Retinal pigment epithelial cell (primary cell): ENCODE measurements at places on chromosomes 7 and 10.

GRCh38 chr7:40463446-40463845, 328.6 kb downstream of the SUGCT start:
- DNase-seq: no peak

DNA sequence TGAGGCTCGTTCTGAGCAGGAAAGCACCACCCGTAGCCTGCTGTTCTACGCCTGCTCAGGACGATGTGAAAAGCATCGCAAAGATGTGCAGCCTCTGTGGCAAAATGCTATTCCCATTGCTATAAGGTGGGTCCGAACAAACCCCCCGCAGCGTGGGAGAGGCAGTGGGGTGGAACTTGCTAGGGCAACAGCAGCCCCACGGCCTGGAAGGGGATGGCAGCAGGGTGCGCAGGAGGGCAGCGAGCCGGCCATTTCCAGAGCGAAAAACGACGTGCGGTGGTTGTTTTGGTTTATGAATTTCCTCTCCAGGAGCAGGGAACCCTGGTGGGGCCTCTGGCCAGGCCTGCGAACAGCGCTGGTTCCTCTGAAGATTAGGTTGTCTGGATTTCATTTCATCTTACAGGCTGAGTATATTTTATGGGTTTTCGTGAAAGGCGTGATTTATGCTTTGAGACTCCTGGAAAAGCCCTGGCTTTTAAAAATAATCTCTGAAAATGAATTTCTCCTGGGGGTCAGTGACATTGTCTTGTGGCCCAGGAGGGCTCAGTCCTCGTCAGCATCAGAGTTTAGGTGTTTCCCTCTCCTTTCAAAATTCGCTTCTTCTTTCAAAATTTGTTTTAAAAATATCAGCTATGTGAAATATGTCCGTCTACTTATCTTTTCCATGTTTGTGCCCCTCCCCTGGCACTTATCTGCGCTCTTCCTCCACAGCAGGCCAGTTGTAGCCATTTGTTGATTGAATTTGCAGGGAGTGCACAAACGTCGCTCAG, 42.3 kb upstream of the UBE3C start:
- DNase-seq: no peak

GRCh38 chr10:122051609-122052385, 62.8 kb downstream of the TACC2 start:
- peak; percentile 43 for DNase-seq

- no peak for DNase-seq
These were observed 78.9 kb downstream of the GPR37 start for GRCh38 chr7:124686543-124687171.

GRCh38 chr7:97298561-97298960, 181.1 kb downstream of the SDHAF3 start:
- DNase-seq: no peak

- no peak for DNase-seq
These were observed 25.0 kb downstream of the ZPBP start for GRCh38 chr7:50068026-50068425.

- peak; percentile 75 for DNase-seq
These were observed 139.4 kb upstream of the AKR1E2 start for GRCh38 chr10:4686644-4686996.

GRCh38 chr7:155684543-155684942, 40.1 kb downstream of the RBM33 start:
- no peak for DNase-seq

- DNase-seq: no peak
These were observed 5.2 kb downstream of the OPTN start for GRCh38 chr10:13105184-13105583.

GRCh38 chr7:100544386-100544785, 5.4 kb downstream of the AGFG2 start:
- no peak for DNase-seq

DNA sequence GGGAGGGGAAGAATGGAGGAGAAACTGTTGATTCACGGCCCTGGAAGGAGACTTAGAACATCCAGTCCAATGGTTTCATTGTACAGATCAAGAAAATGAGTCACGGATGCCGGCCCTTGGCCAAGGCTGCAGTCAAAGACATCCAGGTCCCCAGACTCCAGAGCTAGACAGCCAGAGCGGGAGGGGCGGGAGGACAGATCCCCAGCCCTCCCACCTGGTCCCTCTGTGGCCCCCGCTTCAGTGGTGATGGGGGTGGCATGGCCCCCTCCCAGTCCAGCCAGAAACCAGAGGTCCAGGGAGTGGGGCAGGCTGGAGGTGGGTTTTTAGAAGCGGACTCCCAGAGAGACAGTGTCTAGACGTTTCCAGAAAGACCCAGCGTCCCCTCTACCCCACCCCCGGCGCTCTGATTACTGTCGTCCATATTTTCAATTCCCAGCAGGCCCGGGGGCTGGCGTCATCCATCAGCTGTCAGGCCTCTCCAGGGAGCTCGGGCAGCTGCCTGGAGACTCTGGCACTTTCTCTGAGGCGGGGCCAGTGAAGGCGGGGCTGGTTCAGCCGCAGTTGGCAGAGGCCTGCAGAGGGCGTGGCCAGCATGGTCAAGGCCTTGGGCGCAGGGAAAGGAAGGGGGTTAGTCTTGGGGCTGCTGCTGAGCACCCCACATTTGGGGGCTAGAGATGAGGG, 8.0 kb upstream of the HSPB1 start:
- DNase-seq: peak; percentile 88

DNA sequence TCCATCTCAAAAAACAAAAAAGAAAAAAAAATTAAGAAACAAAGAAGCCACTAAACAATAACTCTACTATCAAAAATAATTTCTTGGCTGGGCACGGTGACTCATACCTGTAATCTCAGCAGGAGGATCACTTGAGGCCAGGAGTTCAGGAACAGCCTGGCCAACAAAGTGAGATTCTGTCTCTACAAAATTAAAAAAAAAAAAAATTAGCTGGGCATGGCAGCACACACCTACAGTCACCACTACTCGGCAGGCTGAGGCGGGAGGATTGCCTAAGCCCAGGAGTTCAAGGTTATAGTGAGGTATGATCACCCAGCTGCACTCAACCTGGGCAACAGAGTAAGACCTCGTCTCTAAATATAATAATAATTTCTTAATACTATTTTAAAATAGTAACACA, 69.0 kb downstream of the PARD3 start:
- DNase-seq: no peak

DNA sequence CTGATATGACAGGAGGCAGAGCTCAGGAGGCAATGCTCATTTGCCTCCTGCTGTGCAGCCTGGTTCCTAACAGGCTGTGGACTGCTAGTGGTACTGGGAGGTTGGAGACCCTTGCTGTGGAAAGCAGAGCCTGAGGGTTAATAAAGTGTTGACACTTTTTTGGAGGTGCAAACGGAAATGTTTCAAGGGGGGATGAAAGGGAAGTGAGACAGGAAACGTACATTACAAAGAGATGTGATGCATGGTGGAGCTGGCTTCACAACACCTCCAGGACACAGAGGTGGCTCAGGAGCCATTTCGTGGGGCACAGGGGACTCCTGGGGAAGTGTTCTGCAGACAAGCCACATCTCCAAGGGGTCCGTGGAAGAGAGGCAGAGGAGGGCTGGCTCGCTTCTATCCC, 137.6 kb upstream of the SVIL start:
- DNase-seq: no peak

DNA sequence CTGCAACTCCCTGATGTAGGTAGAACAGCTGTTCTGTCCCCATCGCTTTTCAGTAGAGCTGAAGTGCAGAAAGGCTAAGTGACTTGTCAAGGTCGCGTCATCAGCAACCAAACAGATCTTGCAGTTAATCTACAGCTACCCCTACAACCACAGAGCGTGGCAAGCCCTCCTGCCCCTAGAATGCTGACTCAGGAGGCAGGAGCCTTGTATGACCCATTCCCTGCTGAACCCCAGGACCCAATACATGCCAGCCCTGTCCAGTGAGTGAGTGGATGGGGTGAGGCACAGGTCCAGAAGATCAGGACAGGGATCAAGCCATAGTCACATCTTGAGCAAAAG, 26.6 kb upstream of the GJD4 start:
- no peak for DNase-seq

DNA sequence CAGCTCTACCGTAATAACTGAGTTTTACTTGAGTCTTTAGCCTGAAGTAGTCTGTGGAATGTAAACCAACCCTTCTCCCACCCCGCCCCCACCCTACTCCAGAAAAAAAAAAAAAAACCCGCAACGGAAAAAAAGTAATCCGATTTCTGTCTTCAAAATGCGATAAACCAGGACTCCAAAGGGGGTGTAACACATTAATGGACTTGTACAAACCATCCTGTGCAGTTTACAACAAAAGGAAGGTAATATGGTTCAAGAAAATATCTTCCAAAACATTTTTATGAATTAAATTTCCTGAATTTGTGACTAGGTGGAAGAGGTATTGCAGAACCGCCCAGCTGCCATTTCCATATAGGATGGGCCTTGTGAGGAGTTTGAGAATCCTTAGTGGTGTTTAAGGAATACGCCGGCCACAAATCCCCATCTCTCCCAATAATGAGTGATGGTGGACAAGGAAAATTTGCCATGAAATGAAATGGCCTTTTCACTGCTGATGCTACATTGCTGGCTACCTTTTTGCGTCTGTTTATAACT, 10.6 kb downstream of the SKIDA1 start:
- DNase-seq: no peak

- no peak for DNase-seq
These were observed 374.2 kb upstream of the SEMA3A start for GRCh38 chr7:84568781-84569180.

- no peak for DNase-seq
These were observed 1.9 kb downstream of the SLC18A3 start for GRCh38 chr10:49611816-49612512.

GRCh38 chr10:48655411-48656240, 29.0 kb upstream of the WDFY4 start:
- DNase-seq: peak; percentile 55

- DNase-seq: no peak
These were observed 34.6 kb upstream of the TPST1 start for GRCh38 chr7:66170309-66171231.

- DNase-seq: no peak
These were observed 573.9 kb downstream of the TCERG1L start for GRCh38 chr10:130737621-130738020.

DNA sequence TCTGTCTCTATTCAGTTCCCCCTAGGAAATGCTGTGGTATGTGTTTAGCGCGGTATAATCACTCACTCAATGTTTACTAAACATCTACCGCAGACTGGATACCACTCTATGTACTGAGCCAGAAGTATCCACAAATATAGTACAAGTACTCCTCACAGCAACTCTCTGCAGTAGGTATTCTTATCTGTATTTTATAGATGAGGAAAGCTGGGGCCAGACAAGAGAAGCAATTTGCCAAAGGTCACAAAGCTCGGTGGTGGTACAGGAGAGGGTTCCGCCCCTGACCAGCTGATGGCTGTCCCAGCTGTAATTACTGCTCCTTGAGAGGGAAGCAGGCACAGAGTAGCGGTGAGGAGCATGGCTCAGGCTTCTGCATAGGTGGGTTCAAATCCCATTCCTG, 184.1 kb downstream of the DOCK4 start:
- DNase-seq: no peak

GRCh38 chr10:101303087-101303703, 50.8 kb upstream of the BTRC start:
- no peak for DNase-seq

GRCh38 chr10:97647556-97647955, 7.1 kb downstream of the PI4K2A start:
- DNase-seq: no peak

DNA sequence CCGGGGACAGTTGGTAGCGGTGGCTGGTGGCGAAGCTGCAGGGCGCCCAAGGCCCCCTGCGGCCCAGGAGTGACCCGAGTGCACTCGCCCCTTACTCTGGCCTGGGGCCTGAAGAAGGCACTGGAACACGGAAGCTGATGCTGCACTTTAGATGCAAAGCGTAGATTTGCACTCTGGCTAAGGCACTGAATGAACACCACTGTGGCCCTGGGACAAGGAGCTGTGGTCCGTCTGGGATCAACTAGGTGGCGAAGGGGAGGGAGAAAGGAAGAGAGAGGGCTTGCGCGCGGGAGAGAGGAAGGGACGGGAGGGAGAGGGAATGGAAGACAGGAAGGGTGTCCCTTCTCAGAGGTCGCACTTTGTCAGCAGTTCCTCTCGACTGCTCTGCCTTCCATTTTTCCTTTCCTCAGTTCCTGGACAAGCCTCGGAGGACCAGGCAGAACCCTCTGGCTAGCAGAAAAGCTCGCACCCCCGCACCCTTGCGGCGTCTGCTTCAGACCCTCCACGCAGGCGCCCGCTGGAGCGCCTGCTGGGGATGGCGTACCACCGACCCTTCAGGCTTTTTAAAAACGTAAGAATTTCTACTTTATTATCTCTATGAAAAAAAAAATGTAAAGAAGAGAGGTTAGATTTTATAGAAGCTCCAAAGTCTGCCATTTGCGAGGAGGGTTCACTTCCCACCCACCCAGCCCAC, 1.2 kb downstream of the FERD3L start:
- no peak for DNase-seq

DNA sequence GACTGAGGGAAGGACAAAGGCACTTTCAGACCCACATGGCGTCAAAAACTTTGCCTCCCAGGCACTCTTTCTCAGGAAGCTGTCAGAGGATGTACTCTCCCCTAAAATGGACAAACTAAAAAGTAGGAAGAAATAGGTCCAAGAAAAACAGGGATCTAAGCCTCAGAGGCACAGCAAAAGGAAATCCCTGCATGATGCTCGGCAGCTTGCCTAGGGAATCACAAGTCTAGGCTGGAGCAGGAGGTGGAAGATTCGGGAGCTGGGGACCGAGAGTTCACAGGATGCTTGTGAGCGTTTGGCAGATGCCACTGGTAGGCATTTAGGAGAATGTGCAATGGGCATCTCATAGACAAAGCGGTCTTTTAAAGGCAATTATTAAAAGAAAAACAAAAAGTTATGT, 60.8 kb downstream of the ATXN7L1 start:
- no peak for DNase-seq

- DNase-seq: no peak
These were observed 9.4 kb upstream of the ZC3HAV1 start for GRCh38 chr7:139118805-139119485.

- no peak for DNase-seq
These were observed 285.0 kb upstream of the HABP2 start for GRCh38 chr10:113267619-113268562.

DNA sequence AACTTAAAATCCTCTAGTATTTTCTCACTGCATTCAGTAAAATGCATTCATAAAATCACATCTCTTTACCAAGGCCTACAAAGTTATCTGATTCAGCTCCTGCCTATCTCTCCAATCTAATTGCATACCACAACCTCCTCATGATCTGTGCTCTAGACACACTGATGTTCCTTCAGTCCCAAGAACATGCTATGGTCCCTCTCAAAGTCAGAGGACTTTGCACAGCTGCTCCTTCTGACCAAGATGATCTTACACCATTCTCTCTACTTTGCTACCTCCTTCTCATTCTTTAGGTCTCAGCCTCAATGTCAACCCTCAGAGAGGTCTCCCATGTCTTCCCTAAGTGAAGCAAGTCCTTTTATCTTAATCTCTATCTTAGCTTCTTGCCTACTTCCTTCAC, 45.5 kb downstream of the CAV1 start:
- no peak for DNase-seq

- peak; percentile 50 for DNase-seq
These were observed 56.8 kb upstream of the CD36 start for GRCh38 chr7:80581486-80582260.
